Activated T-helper 17 cell treated with anti-CD3 and anti-CD28 coated beads, Interleukin-2, amount 50 U/mL, for 72 hours (primary cell): ENCODE measurements at places on chromosomes 3 and 15. TPM values are rescaled to one million over a fixed set of nuclear protein-coding genes. Genes with fewer than 3 reads are reported as not detected.

- ATAC-seq, result no peak
These were observed 3.1 kb upstream of the SPATA12 start for GRCh38 chr3:57057351-57057750.

GRCh38 chr3:102069211-102069662 is 219.9 kb downstream of the NFKBIZ start:
- peak; percentile 90 for ATAC-seq

DNA sequence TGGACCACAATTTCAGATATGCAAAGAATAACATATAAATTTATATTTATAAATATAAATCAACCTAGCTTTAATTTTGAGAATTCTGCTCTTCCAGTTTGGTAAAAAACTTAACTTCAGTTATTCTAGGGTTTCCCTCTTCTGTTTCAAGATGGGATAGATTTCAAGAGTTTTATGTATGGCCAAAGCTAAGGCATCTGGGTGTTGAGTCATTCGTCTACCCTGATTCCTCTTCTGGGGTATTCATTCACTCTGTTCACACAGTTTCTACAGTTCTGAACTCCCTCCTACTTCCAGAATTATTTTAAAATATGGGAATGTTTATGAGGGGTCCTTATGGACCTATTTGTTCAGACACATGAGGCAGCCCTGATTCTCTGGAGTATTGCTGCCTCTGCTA is 4.2 kb upstream of the FGF7 start:
- no peak for ATAC-seq

The SLC9C1 gene
- total RNA-seq, result not detected

The INKA1 gene
- 0.32 TPM for total RNA-seq

The NR2F2 gene
- total RNA-seq, result not detected

GRCh38 chr3:138960417-138960852 is 13.4 kb downstream of the FOXL2NB start:
- ATAC-seq, result no peak

The ZNF774 gene
- total RNA-seq, result 0.82 TPM

The CHRNB4 gene
- total RNA-seq, result not detected

GRCh38 chr3:147900851-147901250 is 491.7 kb downstream of the ZIC1 start:
- no peak for ATAC-seq

DNA sequence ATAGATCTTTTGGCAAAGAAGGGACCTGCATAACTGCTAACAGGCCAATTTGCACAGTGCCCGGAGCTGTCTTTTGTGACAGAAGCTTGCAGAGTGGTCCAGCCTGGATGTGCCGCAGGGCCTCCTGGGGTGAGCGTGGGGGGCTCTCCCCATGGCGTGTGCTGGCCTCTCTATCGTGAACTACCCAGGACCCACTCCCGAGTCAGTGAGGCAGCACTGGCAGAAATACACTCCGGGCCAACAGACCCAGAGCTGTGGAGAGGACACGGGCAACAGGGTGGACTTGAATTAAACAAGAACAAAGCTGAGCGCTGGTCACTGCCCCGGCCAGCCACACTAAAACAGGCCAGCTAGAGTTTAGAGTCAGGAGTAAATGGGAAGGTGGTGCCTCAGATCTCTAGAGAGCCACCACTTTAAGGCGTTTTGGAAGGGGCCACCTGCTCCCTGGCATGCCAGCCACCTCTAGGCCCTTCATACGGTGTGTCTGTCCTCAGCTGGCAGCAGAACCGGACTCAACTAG is 152.1 kb downstream of the KLF13 start:
- ATAC-seq, result no peak

GRCh38 chr15:69508659-69509058 is 56.0 kb downstream of the RPLP1 start:
- ATAC-seq, result peak; percentile 23

- no peak for ATAC-seq
These were observed 76.1 kb upstream of the THBS1 start for GRCh38 chr15:39504808-39505207.

The EIF4E3 gene
- 25.3 TPM for total RNA-seq

The TM4SF1 gene
- 0.32 TPM for total RNA-seq

The SLC22A13 gene
- 1.5 TPM for total RNA-seq

- ATAC-seq, result peak; percentile 94
These were observed 172.0 kb upstream of the HES1 start for GRCh38 chr3:193963808-193964516.

- no peak for ATAC-seq
These were observed 285.2 kb upstream of the MME start for GRCh38 chr3:154794814-154795445.

The PRR20G gene
- total RNA-seq, result not detected

DNA sequence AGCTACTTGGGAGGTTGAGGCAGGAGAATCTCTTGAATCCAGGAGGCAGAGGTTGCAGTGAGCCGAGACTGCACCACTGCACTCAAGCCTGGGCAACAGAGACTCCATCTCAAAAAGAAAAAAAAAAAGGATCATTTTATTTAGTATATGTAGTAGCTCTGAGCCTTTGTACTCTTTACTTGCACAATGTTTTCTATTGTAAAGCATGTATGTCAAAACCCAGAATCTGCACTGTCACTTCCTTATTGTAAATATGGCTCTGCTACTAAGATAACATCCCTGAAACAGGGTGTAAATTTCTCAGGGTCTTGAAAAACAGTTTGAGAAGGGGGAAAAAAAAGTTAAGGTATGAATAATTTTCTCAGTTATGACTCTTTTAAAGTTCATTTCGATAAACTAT is 35.1 kb downstream of the SLMAP start:
- no peak for ATAC-seq

DNA sequence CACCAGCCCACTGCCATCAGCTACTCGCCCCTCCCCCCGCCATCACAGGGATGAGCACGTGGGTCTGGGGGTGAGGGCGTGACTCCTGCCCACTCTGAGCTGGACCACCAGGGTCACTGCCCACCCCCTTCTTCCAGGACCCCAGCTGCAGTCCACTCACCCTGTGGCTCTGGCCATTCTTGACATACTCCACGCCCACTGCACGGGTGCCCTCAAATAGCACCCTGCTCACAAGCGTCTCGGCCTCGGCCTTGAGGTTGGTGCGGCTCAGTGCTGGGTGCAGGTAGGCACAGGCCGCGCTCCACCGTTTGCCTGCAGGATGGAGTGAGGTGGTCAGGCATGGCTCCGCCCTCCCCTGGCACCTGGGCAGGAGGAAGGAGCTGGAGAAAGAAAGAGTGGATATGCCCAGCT is 23.9 kb downstream of the CHDH start:
- no peak for ATAC-seq

The MOBP gene
- total RNA-seq, result not detected

GRCh38 chr3:187739094-187739560 is 6.1 kb downstream of the BCL6 start:
- peak; percentile 0 for ATAC-seq

The HACL1 gene
- total RNA-seq, result 20.0 TPM

The LPP gene
- 92.4 TPM for total RNA-seq

DNA sequence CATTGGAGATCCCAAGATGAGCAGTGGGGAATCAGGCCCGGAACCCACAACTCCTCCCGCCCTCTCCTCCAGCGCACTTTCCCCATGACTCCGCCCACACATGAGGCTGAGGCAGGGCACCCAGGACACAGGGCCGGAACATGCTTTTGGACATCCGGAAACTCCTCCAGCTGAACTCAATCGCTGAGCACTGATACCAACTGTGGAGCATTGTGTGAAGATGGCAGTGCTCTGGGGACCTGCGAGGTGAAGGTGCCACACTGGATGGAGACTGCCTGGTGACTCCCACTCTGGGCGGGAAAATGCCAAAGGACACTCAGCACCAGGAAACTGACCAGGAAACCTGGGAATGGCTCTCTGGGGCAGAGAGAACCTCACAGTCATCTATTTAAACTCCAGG is 189.1 kb downstream of the FAM43A start:
- no peak for ATAC-seq

DNA sequence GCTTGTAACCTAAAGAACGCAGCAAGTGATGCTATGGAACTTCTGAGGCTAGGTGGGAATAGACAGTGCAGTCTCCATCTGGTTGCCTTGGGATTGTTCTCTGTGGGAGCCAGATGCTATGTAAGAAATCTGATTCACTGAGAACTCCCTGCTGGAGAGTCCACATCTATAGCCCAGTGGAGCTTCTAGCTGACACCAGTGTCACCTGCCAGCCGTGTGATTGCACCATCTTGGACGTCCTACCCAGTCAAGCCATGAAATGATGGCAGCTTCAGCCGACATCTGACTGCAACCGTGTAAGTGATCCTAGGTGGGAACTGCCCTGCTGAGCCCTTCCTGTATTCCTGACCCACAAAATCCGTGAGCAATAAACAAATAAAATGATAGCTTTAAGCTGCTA is 12.4 kb upstream of the FYCO1 start:
- no peak for ATAC-seq

- ATAC-seq, result no peak
These were observed 235.3 kb upstream of the MME start for GRCh38 chr3:154844863-154845262.

GRCh38 chr3:117562000-117562399 is 852.4 kb downstream of the TUSC7 start:
- no peak for ATAC-seq

- no peak for ATAC-seq
These were observed 218.8 kb downstream of the TBL1XR1 start for GRCh38 chr3:176978441-176978840.

GRCh38 chr15:100309109-100310040 is 32.4 kb downstream of the ADAMTS17 start:
- no peak for ATAC-seq

GRCh38 chr3:48107227-48107626 is 81.0 kb downstream of the CDC25A start:
- no peak for ATAC-seq

GRCh38 chr15:84917452-84917851 is 33.0 kb downstream of the SLC28A1 start:
- no peak for ATAC-seq

- no peak for ATAC-seq
These were observed 6.6 kb downstream of the RBP1 start for GRCh38 chr3:139532976-139533375.

- ATAC-seq, result peak; percentile 64
These were observed 42.7 kb downstream of the STT3B start for GRCh38 chr3:31575448-31575847.
